ENCODE measurements at places on chromosomes 2 and 18.

DNA sequence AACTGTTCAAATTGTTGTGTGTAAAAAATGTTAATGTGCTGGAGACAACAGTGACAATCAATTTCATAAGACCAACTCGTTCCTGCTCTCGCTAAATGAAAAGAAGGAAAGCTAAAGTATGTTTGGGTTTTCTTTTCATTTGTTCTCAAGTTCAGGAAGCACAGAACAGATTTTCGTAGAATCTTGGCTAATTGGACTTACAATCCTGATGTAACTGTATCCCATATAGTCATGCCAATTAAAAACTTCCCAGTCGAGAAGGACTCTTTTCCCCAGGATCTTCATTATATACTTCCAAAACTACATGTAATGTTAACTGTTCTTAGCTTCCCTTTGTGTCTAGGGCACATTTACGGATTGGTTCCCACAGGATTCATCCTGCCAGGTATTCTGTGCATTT lies 135.4 kb upstream of the ITGB6 start:
- DNase-seq, result no peak

GRCh38 chr2:105330681-105331375 lies 1.3 kb upstream of the TGFBRAP1 start:
- no peak for DNase-seq

GRCh38 chr18:38635709-38636430 lies 1070.3 kb upstream of the CELF4 start:
- DNase-seq, result no peak

GRCh38 chr2:59662127-59662861 lies 891.2 kb downstream of the BCL11A start:
- no peak for DNase-seq

DNA sequence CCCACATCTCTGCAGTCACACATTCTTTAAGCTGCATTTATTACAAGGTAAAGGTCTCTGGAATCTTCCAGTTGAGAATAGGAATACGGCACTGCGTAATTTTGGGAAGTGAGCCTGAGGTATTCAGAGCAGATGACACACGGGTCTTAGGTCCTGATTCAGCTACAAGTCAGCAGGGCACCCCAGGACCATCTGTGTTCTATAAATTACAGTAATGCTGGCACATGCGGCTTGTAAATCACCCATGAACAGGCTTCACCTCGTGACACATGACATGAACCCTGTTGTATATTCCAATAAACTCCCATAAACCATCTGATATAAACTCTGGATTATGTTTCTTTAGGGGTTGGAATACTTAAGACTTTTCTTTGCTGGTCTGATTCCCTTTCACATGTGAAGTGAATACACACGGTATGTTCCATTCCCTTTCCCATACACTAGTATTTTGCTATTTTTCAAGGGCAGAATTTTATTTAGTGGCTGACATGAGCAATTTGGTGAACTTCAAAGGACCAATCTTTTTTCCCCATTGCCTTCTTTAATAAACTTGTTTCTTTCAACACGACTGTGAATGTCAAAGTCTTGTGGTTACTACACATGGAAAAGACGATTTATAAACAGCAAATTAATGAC lies 298.6 kb downstream of the MEIS1 start:
- DNase-seq, result no peak

DNA sequence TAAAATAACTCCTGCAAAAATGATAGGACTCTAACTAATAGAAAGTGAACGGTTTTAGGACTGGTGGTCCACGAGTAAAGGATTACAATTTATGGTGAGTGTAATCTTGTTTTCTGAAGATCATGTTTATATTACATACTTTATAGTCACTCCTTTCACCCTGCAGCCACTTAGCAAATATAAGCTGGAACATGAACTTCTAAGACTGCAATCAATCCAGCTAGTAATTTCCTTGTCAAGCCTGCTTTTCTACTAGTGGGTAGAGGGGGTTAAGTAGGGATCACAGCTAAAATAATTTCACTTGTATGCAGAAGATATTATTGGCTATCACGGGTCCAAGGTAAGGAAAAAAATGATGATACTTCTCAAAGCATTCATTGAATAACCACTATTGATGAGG lies 125.5 kb upstream of the NETO1 start:
- no peak for DNase-seq

DNA sequence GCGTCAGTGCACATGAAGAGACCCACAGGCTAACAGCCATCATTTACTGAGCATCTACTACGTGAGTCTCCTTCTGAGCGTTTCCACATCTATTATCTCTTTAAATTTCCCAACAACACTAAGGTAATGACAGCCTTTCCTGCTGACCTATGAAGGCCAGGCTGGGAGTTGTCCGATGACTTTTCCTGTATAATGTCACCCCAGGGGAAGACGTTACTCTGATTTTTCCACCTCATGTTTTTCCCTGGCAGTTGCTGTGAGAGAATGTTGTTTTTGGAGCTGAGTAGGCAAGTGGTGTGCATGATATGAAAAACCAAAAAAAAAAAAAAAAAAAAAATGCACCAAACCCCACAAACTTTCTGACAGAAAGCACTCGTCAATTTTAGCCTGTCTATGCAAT lies 207.6 kb downstream of the SLC8A1 start:
- no peak for DNase-seq

GRCh38 chr2:152480821-152481399 lies 145.9 kb downstream of the FMNL2 start:
- DNase-seq, result peak; percentile 92

DNA sequence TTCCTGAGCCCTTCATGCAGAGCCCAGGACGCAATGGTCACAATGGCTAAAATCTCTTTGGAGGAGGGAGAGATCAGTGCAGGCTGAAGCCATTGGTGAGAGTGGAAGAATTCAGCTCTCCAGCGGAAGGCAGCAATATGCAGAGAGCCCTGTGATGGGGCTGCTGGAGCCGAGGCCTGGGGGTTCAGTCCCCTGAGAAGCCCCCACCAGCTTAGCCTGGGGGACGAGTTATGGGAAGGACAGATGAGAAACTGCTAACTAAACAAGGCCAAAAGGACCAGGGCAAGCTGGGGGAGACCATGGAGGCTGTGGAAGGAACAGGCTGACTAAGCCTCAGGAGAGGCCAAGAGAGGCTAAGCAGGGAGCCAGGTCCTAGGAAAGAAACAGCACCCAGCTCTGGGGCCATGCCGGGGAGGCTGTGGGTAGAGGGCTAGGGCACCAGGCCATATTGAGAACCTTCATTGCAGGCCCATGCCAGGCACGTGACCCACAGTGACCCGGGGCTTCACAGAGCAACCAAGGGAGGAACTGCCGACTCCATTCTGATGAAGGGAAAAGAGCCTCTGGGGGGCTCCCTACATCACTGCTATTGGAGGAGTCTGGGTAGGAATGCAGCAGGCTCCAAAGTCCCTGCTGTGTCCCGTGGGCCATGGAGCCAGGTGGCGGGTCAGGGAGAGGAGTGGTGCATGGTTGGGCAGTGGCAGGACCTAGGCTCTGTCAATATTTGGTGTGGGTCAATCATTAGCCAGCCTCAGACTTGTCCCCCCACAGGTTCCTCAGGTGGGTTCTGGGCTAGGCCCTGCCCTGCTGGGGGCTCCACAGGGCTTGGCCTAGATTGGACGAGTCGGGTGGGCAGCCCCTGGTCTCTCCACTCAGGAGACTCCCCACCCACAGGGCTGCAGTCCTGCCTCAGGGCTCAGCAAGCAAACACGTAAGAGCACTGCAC lies 19.8 kb downstream of the PROC start:
- no peak for DNase-seq

- DNase-seq, result peak; percentile 87
These were observed at the start of the genes GLB1L and STK16 for GRCh38 chr2:219245148-219245898. TSS of gene GLB1L (minus strand) at chr2:219245444. CDS start at chr2:219243573, 1,871 bp downstream. TSS of gene STK16 (plus strand) at chr2:219245479. CDS start at chr2:219246000, 521 bp downstream.

DNA sequence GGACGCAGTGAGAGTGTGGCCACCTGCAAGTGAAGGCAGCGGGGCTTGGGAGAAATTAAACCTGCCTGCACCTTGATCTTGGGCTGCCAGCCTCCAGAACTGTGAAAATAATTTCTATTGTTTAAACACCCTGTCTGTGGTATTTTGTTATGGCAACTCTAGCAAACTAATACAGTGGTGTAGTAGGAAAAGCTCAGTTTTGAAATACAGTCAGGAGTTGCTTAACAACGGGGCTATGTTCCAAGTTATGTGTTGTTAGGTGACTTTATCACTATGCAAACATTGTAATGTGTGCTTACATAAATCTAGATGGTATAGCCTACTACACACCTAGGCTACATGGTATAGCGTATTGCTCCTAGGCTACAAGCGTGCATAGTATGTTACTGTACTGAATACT lies 93.4 kb upstream of the FN1 start:
- DNase-seq, result no peak

DNA sequence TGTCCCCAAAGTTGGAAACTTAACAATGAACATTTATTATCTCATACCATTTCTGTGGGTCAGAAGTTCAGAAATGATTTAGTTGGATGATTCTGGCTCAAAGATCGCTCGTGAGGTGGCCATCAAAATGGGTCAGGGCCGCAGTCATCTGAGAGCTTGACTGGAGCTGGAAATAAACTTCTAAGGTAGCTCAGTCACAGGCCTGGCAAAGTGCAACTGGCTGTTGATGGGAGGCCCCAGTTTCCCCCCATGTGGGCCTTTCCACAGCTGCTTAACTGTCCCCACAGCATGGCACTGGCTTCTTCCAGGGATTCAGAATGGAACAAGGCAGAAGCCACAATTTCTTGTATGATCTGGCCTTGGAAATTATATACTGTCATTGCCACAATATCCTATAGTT lies 200.1 kb upstream of the RAB12 start:
- no peak for DNase-seq

DNA sequence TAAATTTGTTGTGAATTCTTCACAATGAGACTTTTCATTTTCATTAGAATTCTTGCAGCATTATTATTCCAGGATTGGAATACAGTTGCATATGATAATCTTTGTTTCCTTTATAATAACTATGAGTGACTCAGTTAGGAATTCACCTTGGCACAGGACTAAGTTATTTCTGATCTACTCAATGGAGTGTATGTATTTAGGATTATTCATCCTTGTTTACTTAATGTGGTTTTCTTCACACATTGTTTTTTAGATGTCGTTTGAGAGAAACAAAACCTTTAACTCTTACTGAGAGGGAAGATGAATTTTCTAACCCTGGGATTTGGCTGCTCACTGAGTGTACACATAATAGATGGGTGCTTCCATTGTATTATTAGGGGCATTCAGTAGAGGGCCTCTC lies 970.1 kb downstream of the DPP10 start:
- no peak for DNase-seq

GRCh38 chr2:161077367-161078210 lies 82.6 kb upstream of the TANK start:
- DNase-seq, result peak; percentile 83

GRCh38 chr2:116879650-116880160 lies 934.8 kb upstream of the DDX18 start:
- no peak for DNase-seq

- no peak for DNase-seq
These were observed at the start of gene RNF144A for GRCh38 chr2:6917071-6917760. TSS of gene RNF144A (plus strand) at chr2:6917412. CDS start at chr2:6996927, 79,515 bp downstream.

GRCh38 chr2:158580760-158581159 lies 124.0 kb downstream of the PKP4 start:
- no peak for DNase-seq

- DNase-seq, result peak; percentile 23
These were observed 344.3 kb upstream of the KCNH7 start for GRCh38 chr2:163182764-163183354.

DNA sequence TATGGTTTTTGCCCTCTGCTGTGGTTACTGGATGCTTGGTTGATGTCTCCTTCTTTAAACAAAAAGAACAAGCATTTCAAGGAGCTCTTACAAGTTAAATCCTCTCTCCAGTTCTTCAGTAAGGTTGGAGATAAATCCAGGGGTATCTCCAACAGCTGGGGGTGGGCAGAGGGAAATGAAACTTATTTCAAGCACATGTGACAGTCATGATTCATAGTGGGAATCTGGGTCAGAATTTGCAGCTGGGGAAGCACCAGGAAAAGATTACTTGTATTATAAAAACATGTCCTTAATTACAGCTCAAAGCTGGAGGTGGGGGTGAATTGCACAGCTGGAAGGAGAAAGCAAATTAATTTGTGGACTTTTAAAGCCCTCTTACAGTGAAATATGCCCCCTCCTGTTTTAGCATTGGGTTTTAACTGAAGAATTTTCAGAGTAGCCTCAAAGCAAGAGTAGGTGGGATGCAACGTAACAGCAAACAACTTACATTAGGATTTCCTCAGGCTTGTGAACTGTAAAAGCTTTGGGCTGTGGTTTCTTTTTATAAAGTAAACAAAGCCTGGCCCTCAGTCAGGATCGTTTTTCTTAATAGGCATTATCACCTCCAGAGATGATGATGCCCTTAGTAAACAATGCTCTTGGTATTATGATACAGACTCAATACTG lies 596.4 kb downstream of the NYAP2 start:
- DNase-seq, result peak; percentile 83

DNA sequence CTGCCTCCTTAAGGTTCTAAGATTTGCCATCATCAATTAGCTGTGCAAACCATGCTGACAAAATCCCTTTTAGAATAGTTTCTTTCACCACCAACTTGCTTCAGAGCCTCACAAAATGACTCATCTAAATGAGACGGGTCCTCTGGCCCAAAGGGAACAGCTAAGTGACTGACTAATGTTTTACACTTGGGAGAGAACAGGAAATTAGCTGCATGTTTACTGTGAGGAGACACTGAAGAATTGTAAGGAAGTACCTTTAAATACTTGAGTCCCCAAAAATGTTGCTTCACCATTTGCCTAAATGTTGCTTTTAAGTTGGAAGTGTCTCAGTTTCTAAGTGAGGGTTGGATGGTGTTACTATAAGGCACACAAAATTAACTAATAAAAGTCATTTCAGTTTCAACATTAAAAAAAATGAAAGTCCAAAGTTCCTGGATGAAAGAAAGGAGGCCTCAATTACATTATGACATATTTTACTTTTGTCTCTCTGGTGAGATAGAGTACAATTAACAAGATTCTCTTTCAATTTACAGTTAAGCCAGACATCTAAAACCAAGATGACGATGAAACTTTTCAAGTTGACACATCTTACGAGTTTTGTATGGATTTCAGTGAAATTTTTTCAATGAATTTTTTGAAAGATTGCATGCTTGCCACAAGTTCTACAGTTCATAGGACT lies 229.1 kb upstream of the FN1 start:
- no peak for DNase-seq

- DNase-seq, result no peak
These were observed 12.0 kb upstream of the RAB31 start for GRCh38 chr18:9696112-9696511.

DNA sequence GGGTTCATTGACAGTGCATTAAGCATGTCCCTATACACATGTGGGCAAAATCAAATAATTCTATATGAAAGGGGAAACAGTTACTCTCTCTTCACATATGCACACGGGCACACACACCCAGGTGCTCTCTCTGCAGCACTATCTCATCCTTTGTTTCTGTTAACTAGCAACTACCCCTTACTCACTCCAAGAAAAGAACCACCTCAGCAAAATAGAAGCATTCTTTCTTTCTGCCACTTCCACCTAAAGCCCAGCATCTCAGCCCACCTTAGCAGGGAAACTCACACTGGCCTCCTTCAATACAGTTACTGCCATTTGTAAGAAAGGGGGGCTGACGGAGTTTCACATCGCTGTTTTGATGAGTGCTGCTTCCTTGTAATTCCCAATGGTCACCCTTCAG lies 216.3 kb upstream of the ID2 start:
- DNase-seq, result no peak
